ENCODE measurements at places on chromosomes 2 and 18.

- DNase-seq, result no peak
Measured at GRCh38 chr2:224359569-224359968, 42.3 kb downstream of the FAM124B start.

DNA sequence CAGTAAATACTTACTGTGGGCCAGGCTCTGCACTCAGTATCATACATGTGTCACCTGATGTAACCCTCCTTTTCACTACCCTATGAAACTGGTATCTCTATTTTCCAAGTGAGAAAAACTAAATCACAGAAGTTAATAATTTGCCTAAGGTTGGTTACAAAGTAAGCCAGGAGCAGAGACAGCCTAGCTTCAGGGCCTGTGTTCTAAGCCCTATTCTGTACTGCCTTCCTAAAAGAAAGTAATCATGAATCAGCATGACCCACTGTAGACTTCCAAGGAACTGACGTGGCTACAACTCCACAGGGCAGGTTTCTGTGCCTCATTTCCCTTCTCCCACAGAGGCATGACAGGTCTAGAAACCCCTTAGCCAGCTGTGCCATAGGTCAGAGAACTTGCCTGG is 14.3 kb downstream of the ZNF142 start:
- no peak for DNase-seq

- no peak for DNase-seq
Measured at GRCh38 chr2:165901620-165902298, 51.8 kb downstream of the TTC21B start.

DNA sequence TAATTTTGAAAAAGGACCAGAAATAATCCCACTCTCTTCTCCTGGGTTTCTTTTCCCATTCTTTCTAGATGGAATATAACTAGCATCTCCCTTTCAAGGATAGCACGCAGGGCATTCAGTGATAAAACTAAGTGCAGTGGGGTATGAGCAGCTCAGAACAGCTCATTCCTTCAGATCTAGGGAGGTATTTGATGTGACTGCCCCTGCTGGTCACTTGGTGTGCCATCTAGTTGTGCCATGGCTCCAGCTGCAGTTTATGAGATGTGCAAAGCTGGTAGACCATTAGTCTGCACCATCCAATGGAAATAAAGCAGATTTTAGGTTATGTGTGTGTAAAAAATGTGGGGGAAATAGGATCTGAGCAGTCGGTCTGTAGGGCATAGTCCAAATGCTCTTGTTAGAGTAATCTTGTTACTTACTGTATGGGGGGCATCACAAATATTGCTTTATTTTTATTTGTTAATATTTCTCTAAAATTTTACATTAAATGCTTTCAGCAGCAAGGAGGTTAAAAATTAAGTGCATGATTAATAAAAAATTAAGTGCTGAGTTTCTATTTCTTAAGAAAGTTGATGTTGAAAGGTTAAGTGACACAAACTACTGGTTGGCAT is 38.9 kb downstream of the CTAGE1 start:
- DNase-seq, result no peak

DNA sequence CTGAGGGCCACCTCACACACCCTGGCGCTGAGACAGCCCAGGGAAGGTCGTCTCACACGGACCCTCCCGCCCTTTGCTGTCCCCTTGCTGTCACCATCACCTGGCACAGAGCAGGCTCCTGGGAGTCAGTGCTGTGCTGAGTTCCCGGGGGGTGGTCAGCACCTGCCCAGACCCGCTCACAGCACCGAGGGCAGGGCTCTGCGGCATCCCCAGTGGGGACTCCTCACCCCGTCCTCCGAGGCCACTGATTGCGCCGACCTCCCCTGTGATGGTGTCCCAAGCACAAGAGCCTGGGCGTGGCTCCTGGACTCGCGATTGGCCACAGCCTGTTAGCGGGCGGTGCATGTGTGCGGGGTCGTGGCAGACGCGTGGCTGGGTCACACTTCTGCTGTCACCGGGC is 65.9 kb downstream of the NFATC1 start:
- no peak for DNase-seq
